ENCODE measurements at places on chromosomes 5 and 9. TPM values are rescaled to one million over a fixed set of nuclear protein-coding genes. Genes with fewer than 3 reads are reported as not detected.

Gene STKLD1
- polyA plus RNA-seq = 1.1 TPM

DNA sequence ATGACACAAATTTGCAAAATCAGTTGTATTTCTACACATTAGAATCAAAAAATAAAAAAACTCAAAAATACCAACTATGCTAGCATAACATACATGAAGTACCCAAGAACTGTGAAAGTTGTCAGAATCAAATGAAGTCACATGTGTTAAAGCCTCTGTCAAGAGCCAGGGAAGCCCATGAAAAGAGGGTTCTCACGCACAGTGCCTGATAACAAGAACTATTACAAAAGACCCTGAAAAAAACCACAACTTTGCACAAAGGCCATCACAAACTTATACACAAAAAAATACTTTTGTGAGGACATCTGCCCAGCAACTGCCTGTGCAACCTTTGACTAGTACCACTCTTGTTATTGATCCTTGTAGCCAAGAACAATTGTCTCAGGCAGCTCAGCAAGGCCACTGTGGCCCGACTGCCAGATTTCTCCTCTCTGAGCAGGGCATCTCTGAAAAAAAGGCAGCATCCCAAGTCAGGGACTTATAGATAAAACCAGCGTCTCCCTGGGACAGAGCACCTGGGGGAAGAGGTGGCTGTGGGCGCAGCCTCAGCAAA lies 28.9 kb upstream of the HNRNPA0 start:
- no peak for DNase-seq

DNA sequence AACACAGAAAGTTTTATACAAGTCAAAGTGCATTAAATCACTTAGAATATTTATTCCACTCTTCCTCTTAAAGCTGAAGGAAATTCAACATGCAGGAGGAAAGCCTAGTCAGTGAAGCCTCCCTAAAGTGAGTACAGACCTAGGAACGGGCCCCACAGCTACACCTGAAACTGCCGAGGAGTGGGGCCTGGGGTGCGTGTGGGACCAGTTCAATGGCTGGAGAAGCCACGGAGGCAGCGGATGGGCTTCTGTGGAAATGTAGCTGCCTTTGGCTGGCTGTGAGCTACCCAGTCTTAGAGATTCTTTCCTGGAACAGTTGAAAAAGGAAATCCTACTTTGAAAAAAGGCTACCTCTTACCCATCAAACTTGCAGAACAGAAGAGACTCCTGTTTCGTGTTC lies 16.6 kb downstream of the ARPC5L start:
- no peak for DNase-seq

- DNase-seq = no peak
Measured at GRCh38 chr5:172951371-172952033, 7.7 kb upstream of the RPL26L1 start.

Gene FBP1
- polyA plus RNA-seq = 48.6 TPM

- no peak for DNase-seq
Measured at GRCh38 chr9:124272118-124272517, 14.4 kb downstream of the NEK6 start.

- no peak for DNase-seq
Measured at GRCh38 chr5:128099944-128100343, 16.4 kb downstream of the SLC12A2 start.

Gene ARL10
- 3.6 TPM for polyA plus RNA-seq

GRCh38 chr9:7520396-7520795 lies 279.2 kb downstream of the DMAC1 start:
- DNase-seq = no peak

DNA sequence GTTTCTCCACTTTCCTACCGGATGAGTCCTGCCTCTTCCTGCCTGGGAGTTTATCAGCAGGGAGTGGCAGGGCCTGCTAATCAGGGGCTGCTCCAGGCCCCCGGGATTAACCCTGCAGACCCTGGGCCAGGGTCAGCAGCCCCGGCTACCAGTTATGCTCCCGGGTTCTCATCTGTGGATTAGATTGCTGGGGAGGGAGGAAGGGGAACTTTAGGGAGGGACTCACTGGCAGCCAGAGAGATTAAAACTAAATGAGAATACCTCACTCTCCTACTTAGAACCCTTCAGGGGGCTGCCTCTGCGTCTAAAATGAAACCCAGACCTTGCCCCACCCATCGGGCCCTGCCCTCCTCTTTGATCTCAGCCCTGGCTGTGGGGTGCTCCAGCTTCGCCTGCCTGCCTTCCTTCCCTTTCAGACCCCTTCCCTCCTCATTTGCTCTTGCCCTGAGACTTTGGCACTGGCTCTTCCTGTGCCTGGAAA lies 130.5 kb upstream of the HAND1 start:
- no peak for DNase-seq

- DNase-seq = no peak
Measured at GRCh38 chr9:134391319-134392231, 65.3 kb downstream of the RXRA start.

GRCh38 chr5:150298701-150299451 lies 3.8 kb downstream of the ARSI start:
- no peak for DNase-seq

Gene LHX3
- not detected for polyA plus RNA-seq

DNA sequence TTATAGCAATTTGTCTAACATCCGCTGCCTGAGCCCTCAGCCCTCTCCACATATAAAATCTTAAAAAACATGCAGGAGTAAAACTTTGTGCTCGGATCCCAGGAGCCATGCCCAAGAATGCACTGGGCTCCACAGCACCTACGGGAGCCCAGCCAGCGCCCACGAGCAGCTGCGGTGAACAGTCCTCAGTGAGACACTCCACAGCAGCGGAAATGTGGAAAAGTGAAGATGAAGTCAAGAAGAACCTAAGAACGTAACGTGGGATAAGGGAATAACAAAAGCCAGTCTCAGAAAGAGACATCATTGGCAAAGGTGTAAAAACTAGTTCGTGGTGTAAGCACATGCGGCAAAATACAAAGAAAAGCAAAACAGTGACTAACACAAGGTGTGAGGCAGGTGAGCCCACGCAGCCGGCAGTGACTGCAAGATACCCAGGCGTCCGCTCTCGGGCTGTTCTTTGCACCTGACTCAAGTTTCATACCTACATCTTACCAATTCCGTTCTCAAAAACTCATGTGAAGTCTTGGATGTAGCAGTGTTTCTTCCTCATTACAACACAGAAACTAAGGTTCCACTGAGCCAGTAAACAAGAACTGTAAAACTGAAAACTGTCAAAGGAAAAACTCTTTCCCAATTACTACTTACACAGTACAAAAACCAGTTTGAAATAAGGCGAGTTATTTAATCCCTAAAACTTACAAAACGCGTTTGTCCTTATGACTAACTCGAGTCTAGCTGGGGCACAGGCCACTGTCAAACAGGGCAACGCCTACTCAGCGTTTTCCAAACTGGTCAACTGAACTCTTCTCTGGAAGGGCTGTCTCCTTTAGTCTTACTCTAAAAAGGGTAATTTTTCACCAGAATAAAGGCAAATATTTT lies 1.7 kb downstream of the CAMSAP1 start:
- no peak for DNase-seq

GRCh38 chr9:105291938-105292337 lies 47.5 kb downstream of the SLC44A1 start:
- DNase-seq = no peak

DNA sequence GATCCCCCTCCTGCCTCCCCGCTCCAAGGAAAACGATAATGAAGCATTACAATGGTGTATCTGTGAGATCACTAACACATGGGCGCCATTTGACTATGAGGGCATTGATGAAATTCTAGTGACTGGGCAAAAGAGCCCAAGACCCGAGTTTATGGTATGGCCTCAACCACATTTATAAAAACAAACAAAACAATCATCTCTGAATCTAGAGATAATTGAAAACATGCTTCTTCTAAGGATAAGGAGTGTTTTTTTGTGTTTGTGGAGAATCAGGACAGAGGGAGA lies 100.9 kb upstream of the SEMA6A start:
- no peak for DNase-seq

DNA sequence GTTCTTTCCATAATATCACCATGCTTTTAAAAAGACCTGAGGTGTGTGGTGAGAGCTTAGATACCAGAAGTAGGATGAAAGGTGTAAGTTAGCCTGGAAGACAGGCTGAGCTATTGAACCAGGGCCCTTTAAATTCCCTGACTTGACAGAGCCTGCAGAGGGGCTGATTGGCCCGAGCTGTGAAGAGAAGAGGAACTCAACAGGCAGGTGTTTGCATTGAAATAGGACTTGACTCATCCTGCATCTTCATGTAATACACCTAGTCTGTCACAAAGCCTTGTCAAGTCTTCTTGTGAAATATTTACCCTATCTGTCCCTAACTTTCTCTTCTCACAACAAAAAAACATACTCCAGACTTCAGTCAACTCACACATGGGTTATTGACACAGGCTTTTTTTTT lies 16.6 kb upstream of the ANP32B start:
- DNase-seq = no peak

Gene IL9
- polyA plus RNA-seq = not detected

DNA sequence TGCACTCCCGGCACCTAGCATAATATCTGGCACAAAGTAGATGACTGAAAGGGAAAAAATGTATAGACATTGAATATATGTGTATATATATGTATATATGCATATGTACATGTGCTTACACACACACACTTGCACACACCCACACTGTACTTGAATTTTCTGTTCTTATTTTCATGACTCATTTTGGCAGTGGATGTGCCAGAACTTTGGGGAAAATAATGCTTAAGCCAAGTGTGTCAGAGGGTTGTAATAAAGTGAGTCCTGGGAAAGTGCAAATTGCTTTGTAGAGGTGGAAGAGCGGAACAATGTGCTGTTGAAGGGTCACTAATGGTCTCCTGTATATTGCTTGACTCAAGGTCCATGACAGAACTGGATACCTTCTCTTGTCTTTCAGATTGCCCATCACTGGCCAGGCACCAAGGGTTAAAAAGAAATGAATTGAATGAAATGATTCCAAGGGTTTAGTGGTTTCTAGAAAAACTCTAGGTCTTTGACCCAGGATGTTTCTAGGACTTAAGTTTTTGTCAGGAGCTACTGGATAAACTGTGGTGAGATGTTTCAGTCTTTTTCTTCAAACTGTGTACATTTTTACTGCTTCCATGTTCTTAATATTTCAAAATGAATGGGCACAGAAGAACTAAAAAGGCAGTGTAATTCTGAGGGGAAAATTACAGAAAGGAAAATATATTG lies 129.9 kb upstream of the MOCS2 start:
- no peak for DNase-seq

Gene THBS4
- 2.8 TPM for polyA plus RNA-seq

Gene PAPPA
- polyA plus RNA-seq = 4.2 TPM

- no peak for DNase-seq
Measured at GRCh38 chr5:10077791-10078545, 171.7 kb downstream of the ATPSCKMT start.

- no peak for DNase-seq
Measured at GRCh38 chr9:33042473-33042872, 17.4 kb downstream of the DNAJA1 start.

- DNase-seq = no peak
Measured at GRCh38 chr9:69867081-69867814, 46.6 kb downstream of the CFAP95 start.

DNA sequence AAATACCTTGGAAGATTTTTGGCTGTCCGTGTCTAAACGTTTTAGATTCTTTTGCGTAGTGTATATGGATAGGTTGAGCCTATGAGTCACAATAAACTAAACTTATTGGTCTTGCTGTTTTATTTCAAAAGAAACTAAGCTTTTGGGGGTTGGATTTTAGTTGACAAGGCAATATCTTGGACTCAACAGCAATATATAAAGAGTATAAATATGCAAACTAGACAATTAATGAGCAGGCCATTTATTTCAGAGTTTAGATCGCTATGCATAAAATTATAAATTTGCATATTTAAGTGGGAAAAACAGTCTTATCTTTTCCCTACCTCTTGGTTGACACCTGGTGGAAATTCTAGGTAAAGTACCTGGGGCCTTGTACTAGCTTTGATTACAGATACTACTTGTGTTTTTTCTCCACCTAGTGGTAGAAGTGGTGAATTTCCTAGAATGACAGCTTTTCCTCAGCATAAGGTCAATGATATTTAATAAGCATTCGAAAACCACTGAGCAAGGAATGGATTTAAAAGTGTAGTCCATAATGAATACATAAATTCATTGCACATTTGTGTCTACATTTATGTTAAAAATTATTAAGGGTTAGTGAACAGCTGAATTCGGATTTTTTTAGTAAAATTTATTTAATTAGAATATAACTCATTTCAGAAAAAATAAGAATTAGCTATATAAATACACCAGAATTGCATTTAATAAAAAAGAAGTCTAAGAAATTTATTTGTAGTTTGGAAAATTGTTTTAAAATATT lies 1.7 kb upstream of the ARRDC3 start:
- peak; percentile 87 for DNase-seq

DNA sequence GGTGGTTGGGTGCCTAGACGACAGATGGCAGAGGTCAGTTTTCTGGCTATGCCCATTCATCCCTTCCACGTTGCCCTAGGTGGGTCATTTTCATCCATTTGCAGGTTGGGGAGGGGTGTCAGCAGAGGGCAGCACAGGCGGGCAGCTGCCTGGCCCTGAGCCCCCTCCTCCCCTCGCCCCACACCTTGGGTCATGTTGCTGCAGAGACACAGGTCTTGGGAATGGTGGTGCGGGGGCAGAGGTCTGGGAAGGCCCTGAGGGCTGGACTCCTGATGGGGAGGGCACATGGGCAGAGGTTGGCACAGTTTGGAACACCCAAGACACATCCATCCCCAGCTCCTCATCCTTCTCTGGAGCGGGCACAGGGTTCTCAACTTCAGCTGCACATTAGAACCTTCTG lies 103.2 kb upstream of the LMX1B start:
- no peak for DNase-seq

Gene BARHL1
- not detected for polyA plus RNA-seq

DNA sequence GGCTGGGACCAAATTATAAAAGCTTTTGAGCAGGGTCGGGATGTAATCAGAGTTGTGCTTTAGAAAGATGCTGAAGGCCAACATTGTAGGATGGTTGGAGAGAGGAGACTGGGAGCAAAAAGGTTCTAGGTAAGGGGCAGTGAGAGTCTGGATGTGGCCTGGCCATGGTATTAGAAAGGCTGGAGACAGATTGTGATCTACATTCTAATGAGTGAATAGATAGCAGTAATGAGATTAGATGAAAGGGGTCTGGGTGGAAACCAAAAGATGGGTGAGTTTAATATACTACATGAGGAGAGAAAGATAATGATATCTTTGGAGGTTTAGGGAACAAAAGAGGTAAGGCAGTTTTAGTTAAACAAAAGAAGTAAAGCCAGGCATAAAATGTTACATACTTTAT lies 88.8 kb upstream of the SH3GL2 start:
- no peak for DNase-seq

DNA sequence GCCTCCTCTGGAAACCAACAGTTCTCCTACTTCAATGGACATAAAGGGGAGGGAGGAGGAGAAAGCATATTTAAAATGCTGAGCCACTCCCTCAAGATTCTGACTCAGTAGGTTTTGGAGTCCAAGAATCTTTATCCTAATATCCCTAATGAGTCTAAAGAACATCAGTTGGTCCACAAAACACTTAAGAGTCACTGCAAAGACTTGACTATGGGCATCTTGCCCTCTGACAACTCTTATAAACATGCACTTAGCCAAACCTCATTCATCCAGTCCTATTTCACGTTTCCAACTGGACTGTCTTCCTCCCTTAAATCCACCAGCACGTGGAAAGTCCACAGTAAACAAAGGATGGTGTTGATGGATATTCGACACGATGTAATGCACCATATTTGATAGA lies 172.5 kb downstream of the FAM114A2 start:
- no peak for DNase-seq
